ENCODE measurements at places on chromosomes 4 and X.

GRCh38 chr4:88219099-88219498 is 60.7 kb upstream of the ABCG2 start:
- DNase-seq, result no peak

GRCh38 chrX:9383655-9384054 is 81.2 kb upstream of the TBL1X start:
- DNase-seq, result no peak

DNA sequence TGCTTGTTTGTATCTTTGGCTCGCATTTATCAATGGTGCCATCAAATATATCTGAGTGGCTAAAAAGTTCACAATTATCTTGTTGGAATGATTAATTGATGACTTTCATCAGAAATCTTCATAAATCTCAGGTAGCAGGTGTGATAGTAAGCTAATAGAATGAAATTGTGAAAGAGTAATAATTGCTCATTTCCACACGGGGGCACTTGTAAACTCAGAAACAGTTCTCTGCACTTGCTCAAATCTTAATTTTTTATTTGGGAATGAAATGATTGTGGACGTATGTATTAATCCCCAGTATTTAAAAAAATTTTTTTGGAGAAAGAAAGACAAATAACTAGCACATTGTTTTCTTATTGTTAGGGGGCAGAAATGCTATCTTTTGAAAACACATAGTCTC is 132.8 kb downstream of the DTHD1 start:
- no peak for DNase-seq

DNA sequence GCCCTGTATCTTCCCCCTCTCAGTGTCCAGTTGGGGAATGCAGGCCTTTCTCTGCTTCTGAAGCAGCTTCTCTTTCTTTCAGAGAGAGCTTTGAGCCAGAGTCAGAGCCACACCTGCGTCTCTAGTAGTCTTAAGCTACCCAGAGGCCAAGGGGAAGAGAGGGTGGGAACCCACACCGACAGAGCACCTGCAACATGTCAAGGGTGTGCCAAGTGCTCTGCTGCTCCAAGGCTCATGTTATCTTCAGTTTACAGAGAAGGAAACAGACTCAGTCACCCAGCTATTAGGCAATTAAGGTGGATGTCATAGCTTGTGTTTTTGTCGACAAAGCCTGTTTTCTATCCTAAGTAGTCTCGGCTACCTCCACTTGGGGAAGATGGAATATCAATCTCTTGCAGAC is 22.7 kb upstream of the RNF212 start:
- no peak for DNase-seq

GRCh38 chr4:16011173-16011572 is 48.2 kb upstream of the FGFBP2 start:
- DNase-seq, result no peak

GRCh38 chrX:22634751-22635150 is 362.0 kb downstream of the CBLL2 start:
- no peak for DNase-seq

GRCh38 chrX:50629774-50630173 is 159.1 kb upstream of the DGKK start:
- no peak for DNase-seq

GRCh38 chrX:132757066-132757623 is 201.3 kb downstream of the HS6ST2 start:
- no peak for DNase-seq

DNA sequence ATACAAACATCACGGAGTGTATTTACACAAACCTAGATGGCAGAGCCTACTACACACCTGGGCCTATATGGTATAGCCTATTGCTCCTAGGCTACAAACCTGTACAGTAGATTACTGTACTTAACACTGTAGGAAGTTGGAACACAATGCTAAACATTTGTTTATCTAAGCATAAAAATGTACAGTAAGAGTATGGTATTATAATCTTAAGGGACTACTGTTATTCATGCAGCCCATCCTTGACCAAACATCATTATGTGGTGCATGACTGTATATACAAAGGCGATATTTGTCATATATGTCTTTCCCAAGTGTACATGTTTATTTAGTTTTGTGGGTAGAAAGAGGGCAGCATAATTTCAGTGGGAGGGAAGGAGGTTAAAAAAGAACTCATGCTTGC is 177.7 kb upstream of the FSTL5 start:
- no peak for DNase-seq

DNA sequence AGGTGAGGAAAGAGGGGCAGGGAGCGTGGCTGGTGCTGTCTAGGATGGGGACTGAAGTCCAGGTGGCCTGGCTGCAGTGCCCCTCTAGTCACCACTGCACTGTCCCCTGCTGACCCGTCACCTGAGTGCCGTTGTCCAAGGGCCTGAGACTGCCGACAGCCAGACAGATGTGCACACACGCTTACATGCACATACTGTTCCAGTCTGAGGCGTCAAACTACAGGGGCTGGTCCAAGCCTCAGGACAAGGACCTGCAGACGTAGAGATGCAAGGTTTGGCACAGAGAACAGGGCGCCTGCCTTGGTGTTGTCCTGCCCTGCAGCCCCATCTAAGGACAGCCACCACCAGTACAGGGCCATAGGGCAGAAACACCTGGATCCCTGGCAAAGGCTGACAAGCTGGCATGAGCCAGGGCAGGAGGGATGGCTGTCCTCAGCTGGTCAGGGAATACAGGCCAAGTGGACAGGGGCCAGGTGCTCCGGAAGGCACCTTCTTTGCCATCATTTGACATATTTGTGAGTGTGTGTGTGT is 1.7 kb downstream of the SLC2A9 start:
- DNase-seq, result no peak

- no peak for DNase-seq
Measured at GRCh38 chr4:102778720-102779119, 18.0 kb upstream of the MANBA start.

DNA sequence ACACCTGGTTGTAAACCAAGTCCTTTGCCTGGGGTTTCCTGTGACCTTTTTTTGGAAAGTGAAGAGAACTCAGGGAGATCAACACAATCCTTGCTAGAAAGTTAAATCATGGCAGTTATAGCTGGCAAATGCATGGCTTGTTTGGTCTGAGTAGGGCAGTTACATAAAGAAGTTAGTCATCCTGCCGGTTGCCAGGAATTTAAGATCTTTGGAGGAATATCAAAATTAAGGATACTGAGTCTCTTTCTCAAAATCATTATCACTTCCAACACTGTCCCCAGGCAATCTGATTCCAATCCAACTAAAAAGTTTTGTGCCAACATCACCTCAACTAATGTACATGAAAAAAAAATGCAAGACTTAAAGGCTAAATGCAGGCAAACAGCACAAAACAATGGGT is 40.3 kb downstream of the C4orf54 start:
- DNase-seq, result no peak

GRCh38 chr4:126269106-126269505 is 954.4 kb downstream of the FAT4 start:
- no peak for DNase-seq

GRCh38 chr4:6753103-6753560 is 29.4 kb upstream of the KIAA0232 start:
- DNase-seq, result no peak

DNA sequence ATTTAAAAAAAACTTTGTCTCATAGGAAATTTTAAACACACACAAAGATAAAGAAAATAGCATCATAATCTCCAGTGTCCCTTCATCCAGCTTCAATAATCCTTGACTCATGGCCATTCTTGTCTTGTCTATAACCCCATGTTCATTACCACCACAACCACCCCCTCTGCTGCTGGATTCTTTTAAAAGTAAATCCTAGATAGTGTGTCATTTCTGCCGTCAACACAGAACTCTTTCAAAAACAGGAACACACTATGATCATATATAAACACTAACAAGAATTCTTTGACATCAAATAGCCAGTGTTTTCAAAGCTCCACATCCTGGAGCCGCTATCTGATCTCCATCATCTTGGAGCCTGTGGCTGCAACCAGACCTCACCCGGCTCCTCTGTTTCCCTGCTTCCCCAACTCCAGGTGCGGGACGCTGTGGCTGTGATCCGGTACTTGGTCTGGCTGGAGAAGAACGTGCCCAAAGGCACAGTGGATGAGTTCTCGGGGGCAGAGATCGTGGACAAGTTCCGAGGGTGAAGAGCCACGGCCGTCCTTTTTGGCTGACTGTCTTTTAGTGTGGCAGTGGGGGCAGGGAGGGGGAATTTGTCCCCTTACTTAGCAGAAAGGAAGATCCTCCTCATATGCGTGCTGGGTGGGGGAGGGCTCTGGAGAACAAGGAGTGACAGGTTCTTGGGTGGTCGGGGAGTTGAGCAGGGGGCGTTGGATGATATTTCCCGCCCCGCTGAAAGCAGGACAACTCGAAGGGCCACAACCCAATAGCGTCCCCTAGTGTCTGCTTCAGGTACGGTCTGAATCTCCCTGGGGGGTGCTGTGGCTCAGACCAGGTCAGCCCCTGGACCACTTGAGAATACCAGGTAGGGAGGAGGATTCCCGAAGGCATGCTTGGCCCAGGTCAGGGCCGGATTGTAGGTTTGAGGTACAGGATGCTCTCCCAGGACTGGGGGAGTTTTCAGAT is 15.6 kb downstream of the XPNPEP2 start:
- no peak for DNase-seq

DNA sequence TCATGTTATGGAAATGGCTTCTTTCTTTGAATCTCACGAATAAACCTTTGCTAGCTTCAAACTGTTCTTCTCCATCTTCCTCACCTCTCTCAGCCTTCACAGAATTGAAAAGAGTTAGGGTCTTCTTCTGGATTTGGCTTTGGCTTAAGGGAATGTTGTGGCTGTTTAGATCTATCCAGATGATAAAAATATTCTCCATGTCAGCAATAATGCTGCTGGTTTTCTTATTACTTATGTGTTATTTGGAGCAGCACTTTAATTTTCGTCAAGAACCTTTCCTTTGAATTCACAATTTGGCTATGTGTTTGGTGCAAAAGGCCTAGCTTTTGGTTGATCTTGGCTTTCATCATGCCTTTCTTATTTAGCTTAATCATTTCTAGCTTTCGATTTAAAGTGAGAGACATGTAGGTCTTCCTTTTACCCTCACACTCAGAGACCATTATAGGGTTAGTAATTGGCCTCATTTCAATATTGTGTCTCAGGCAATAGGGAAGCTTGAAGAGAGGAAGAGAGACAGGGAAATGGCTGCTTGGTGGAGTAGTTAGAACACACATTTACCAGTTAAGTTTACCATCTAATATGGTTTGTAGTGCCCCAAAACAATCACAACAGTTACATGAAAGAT is 5.1 kb upstream of the ADAM29 start:
- DNase-seq, result no peak

DNA sequence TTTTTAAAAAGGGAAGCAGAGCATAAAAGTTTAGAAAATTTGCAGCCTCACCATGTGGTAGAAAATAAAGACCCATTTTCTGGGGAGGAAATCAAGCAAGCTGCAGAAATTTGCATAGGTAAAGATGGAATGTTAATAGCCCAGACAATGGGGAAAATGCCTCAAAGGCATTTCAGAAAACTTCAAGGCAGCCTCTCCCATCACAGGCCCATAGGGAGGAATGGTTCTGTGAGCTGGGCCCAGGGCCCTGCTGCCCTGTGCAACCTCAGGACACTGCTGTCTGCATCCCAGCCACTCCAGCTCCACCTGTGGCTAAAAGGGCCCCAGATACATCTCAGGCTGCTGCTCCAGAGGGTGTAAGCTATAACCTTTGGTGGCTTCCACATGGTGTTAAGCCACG is 137.9 kb downstream of the INPP4B start:
- DNase-seq, result no peak

GRCh38 chr4:146132445-146132844 is 43.1 kb upstream of the LSM6 start:
- DNase-seq, result no peak

DNA sequence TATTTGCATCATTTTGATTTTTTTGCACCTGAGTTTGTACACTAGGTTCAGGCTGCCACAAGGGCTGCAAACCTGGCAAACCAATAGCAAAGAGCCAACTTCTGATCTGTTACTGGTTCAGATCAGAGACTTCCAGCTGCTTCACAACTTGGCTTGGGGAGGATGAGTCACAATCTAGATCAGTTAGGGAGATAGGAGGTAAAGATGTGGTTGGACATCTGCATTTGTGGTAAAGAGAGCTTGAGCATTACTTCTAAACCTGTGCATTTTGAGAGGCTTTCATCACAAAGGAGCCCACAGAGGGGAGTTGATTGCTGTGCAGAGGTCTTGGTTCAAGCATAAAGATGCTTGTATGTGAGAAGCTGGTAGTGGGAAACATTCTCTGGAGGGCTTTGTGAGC is 34.5 kb downstream of the LINC00632 start:
- DNase-seq, result no peak

DNA sequence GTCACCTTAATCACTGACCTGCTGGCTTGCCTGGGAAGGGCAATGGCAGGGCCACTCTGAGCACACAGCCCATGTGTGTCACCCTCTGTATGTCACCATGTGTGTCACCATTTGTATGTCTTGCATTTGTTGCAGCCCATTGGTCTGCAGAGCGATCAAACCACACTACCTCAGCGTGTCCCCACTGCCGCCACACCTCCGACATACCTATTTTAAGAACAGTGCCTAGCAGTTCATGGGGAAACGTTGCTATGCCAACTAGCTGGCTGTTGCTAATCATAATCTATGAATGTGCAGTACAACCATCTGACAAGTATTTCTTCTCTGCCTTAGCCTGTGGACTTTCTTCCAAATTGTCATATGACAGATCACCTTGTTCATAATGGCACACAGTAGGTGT is 8.0 kb upstream of the CRMP1 start:
- no peak for DNase-seq

- DNase-seq, result no peak
Measured at GRCh38 chrX:14871767-14872166, 1.1 kb downstream of the FANCB start.

GRCh38 chr4:2642968-2643367 is 106.5 kb downstream of the FAM193A start:
- DNase-seq, result no peak

GRCh38 chrX:137118136-137118535 is 84.3 kb upstream of the GPR101 start:
- DNase-seq, result no peak

DNA sequence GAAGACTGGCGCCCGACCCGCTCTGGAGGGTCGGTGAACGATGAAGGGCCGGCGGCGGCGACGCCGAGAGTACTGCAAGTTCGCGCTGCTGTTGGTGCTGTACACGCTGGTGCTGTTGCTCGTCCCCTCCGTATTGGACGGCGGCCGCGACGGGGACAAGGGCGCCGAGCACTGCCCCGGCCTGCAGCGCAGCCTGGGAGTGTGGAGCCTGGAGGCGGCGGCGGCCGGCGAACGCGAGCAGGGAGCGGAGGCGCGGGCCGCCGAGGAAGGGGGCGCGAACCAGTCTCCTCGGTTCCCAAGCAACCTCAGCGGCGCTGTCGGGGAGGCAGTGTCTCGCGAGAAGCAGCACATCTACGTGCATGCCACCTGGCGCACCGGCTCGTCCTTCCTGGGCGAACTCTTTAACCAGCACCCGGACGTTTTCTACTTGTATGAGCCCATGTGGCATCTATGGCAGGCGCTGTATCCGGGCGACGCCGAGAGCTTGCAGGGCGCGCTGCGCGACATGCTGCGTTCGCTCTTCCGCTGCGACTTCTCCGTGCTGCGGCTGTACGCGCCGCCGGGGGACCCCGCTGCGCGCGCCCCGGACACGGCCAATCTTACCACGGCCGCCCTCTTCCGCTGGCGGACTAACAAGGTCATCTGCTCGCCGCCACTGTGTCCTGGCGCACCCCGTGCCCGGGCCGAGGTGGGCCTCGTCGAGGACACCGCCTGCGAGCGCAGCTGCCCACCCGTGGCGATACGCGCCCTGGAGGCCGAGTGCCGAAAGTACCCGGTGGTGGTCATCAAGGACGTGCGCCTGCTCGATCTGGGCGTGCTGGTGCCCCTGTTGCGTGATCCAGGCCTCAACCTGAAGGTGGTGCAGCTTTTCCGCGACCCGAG is 568 bp downstream of the CHST7 start:
- DNase-seq, result peak; percentile 36

- DNase-seq, result no peak
Measured at GRCh38 chr4:827209-828081, 1.5 kb upstream of the CPLX1 start.

GRCh38 chr4:23887173-23887572 is 2.7 kb downstream of the PPARGC1A start:
- DNase-seq, result no peak
